NCI-H446 (cell line): ENCODE measurements at places on chromosomes 6 and 20.

- DNase-seq = no peak
Observed at GRCh38 chr6:18096423-18096822, 26.1 kb downstream of the NHLRC1 start.

- no peak for DNase-seq
Observed at GRCh38 chr6:148967011-148967520, 220.2 kb downstream of the UST start.

DNA sequence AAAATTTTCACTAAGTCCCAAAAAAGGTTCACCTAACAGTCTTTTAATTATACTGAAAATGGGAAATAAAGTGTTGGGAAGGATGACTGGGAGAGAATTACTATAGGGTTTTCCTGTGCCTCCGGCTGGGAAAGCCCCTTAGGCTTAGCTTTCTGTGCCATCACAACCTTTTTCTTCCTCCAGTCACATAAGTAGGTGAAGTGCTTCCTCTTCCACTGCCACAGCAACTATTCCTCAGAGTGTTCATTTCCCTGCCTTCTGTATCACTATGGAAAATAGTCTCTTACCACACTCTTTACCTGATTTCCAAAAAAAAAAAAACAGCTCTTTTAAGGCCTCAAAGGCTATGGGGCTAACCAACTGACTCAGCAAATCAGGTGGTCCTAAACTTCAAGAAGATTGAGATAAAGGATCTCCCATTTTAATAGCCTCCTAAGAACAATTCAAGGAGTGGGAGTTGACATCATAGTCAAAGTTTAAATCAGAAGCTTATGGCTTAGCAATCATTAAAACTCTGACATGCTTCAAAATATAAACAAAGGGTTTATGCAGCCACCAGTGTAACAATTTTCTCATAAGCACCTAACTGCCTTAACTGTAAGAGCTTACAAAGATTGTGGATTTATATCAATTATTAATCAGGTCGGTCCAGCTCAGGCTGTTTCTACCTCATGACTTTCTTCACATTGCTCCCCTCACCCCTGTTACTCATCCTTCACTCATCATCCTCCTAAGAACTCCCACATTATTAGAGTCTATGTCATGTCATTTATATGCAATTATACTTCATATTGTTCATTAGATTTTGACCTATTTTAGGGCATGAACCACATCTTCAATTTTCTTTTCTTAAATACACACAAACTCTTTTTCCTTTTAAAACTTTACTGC lies 95.3 kb downstream of the RNGTT start:
- no peak for DNase-seq

- no peak for DNase-seq
Observed at GRCh38 chr20:4817230-4817671, 95.5 kb downstream of the PRND start.

DNA sequence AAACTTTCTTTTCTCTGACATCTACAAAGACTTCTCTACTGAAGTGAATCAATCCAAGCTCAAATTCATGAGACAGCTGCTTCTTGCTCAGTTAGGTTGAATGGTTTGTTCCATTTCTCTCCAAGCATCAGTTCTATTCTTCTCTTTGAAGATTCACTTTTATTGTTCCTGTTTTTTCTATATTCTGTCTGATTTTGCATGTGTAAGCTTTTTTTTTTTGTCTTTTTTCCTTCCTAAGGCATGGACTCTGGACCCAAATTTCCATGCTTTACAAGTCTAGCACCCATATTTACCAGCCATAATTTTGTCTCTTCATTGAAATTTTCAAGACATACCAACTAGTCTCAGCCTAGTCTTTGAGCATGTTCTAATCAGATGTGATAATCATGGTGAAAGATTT lies 25.9 kb upstream of the STXBP5 start:
- no peak for DNase-seq

DNA sequence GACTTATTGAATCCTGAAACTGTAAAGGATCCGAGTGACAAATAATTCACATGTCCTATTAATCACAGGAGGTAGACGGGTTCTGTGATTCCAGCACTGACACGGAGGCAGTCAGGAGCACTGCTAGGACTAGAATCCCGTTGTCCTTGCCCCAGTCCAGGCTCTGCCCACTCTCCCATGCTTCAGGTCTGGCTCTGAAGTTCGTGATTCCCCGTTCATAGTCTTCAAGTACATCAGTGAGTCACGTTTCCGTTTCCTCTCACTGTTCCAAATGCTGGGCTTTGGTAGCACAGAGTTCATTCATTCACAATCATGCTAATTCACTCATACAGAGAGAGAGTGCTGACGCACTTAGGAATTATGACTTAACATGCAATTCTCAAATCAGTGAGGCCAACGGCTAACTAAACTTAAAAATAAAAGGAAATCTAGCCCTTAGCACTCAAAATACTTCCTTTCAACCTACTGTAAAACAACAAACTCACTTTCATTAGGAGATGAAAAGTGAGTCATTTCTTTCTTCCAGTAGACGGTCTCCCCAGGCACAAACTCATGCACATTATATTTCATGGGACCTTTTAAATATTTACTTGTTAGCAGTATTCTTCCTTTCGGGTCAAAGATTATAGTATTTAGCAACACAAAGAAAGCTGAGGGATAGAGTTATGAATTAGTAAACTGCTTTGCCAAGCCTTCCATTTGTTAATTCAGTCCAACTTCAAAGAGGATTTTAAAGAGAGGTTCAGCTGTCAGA lies 94.0 kb upstream of the NHSL1 start:
- no peak for DNase-seq

DNA sequence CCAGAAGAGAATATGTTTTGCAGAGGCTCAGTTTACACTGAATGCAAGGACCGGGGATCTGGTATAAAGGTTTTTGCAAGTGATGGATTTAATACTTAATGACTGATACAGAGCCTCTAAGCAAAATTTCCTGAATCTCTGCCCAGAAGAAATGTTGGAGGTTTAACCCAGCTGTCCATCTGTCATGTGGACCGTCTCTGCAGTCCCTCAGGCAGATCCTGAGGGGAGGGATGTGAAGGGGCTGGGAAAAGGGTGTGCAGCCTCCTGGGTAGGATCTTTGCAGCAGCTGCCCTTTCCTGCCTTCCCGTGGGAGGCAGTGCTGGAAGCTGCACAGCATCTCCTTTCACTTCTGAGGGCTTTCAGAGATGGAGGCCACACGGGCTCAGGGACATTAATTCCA lies 207.0 kb downstream of the SLC24A3 start:
- peak; percentile 72 for DNase-seq
